ENCODE measurements at places on chromosomes 7 and 10.

DNA sequence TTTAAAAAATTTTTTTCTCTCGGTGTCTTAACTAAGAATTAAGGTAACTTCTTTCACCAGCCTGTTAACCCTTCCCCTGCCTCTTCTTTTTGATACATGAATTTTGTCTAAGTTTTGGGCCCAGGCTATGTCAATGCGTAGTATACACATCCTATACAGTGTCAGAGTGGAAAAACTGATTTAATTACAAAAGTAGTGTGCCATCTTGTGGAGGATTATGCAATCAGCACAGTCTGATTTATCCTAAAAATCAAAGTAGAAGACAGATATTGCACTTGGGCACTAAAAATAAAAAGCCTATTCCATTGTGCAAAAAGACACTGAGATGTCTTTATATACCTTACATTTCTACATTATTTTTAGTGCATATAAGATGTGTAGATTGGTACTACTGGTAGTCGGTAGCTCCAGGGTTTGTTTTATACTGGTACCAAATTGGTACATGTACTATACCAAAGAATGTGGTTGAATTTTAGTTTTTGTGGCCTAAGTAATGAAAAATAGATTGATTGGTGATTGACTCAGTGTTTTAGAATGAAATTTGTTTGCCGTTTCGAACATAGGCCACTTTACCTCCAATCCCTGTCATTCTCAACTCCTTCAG, 96.6 kb downstream of the MKLN1 start:
- peak; percentile 67 for DNase-seq

GRCh38 chr10:81871558-81871957, 3.4 kb upstream of the NRG3 start:
- DNase-seq, result no peak

- DNase-seq, result no peak
These were observed 24.6 kb upstream of the NAMPT start for GRCh38 chr7:106309362-106309761.

GRCh38 chr7:19051767-19052375, 65.6 kb downstream of the TWIST1 start:
- peak; percentile 50 for DNase-seq

DNA sequence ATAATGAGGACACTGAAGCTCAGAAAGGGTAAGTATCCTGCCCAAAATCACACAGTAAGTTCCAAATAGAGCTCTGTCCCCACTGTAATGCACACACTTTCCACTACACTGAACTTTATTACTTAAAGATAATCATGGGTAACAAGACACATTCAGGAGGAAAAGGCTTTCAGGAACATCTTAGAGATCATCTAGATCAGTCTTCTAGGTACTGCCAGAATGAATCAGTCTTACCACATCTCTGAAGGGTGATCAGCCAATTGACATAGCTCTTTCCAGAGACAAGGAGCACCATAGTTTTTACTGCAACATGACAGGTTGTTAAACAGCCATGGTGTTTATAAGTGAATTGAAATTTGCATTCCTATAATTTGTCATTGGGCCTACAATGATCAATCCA, 5.4 kb upstream of the HERPUD2 start:
- no peak for DNase-seq

DNA sequence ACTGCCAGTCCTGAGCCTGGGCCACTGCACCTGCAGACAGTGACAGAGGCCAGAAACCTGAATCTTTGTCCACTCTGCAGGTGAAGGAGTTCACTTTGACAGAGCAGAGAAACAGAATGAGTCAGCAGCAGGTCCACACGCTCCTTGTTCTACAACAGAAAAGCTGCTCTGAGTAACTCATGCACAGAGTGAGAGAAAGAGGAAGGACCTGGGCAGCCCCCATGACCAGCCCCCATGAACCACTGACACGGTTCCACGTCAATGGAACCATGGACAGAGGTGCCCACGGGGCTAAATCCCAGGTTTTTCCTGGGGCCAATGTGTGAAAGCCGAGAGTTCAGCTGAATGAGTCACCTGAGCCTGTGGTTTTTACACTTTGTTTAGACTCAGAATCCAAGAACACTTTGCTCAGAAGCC, 40.8 kb upstream of the CTBP2 start:
- peak; percentile 16 for DNase-seq

- no peak for DNase-seq
These were observed 123.2 kb downstream of the NRP1 start for GRCh38 chr10:33211106-33211878.

- DNase-seq, result no peak
These were observed 60.6 kb downstream of the CDHR3 start for GRCh38 chr7:106023369-106024322.

DNA sequence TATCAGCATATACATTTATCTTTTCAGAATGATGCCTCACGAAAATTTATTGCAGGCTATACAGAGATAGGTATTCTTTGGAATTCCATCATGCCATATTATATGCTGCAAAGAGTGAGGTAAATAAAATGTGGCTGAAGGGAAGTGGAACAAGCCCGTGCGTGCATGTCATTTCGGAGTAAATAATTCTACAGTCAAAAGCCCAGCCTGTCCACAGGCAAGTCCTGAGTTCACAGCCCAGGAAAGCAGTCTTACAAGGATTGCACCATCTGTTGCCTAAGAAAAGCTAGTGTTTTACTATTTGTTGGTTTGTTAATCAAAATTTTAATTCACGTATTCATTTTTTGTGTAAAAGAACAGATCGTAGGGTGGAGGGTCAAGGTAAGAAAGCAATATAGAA, 292.4 kb upstream of the AKR1E2 start:
- DNase-seq, result no peak

GRCh38 chr7:115015619-115016018, 93.7 kb downstream of the MDFIC start:
- DNase-seq, result no peak

GRCh38 chr10:20007426-20007825, 191.2 kb downstream of the PLXDC2 start:
- no peak for DNase-seq

Data from HT-29 (cell line).